ENCODE measurements at places on chromosomes 2 and 18.

DNA sequence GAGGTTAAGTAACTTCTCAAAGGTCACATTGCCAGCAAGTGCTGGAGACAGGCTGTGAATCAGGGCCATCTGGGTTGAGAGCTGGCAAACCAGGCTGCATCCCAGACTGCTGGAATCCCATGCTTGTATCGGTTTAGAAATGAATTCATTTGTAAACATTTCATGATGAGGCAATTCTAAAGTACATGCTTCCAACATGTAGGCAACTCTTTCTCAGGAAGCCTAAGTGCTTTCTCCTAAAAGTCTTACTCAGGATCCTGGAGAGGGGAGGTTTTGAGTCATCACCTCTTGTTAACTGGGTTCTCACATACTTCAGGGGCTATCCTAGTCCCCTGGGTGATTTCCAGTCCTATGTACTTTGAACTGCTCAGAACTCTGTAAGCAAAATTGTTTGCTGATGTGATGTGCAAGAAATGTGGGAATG, 416.5 kb downstream of the MEIS1 start:
- no peak for DNase-seq

GRCh38 chr2:19895535-19895934, 6.2 kb downstream of the TTC32 start:
- no peak for DNase-seq

DNA sequence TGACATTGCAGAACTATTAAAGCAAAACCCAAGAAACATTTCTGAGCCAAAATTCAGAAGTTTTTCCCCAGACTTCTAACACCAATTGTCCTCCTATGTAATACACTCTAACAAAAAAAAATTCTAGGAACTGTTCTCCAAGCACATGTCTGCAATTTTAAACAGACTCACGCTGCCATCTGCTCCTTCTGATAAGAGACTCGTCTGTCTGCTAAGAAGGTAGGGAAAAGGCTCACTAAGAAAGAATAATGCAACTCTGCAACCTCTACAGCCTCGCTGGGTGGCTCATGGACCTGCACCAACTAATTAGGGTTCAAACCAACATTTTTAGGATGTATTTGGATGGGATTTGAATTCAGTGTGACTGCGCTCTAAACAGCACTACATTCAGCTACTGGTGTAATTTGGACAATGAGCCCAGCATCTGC, 366.5 kb downstream of the DSC3 start:
- DNase-seq = no peak

DNA sequence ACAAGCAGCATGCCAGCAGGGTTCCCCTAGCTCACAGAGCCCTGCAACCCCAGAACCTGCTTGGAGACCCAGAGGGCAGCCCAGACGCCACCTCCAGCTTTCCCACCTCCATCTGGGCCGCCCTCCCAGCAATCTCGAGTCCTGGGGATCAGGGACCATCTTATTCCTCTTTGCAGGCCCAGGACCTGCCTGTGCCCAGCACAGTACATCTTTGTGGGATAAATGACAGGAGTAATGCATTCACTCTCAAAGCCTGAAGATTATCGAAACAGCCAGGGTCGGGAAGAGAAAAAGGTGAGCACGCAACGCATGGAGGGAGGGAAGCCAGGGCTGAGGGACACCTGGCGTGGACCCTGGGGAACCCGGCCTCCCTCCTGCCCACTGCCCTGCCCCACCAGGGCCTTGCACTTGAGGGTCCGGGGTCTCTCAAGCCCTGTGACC, 144.1 kb downstream of the NDUFA10 start:
- no peak for DNase-seq

DNA sequence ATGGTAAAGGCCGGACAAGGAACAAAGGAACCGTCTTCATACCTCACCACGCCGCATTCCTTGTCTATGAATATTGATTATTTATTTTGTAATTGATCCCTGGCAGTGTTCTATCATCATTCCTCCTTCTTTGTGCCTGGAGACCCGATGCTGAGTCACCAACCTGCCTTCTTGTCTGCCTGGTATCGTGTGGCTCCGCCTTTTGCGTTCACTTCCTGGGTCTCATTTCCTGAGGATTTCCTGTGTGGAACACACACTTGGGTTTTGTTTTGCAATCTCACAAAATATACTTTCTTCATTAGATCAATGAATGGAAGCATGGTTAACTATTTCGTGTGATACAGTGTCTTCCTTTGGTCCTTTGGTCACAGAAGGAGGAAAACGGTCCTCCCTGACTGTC, 95.5 kb upstream of the SNTG2 start:
- no peak for DNase-seq

DNA sequence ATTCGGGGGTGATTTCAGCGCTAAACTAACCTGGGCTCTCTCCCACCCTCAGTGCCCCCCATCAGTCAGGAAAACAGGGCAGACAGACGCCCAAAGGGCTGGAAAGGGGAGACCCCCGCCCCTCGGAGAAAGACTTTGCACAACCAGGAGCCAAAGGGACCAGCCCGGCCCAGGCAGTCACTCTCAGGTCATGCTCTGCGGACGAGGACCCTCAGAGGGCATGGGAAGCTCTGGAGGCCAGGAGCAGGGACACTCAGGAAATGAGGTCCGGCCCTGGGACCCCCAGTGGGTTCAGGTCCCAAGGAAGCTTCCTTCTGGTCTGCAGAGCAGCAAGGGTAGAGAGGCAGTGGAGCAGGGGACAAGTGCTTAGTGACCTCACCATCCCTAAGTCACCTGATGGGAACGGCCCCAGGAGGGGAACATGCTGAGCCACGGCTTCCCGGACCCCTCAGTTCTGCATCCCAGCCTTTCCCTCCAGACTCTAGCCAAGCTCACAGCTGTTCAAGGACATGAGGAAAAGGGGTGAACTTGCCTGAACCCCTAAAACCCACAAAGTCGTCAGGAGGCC, 88.0 kb upstream of the GPC1 start:
- DNase-seq = no peak

- no peak for DNase-seq
Observed at GRCh38 chr2:233218836-233219235, 32.6 kb upstream of the ATG16L1 start.

Data from CD4-positive, alpha-beta T cell treated with Interleukin-21 for 1 hour (primary cell).